ENCODE measurements at places on chromosomes 7 and 10.
A peak's percentile ranks its signal among the peaks of the same experiment; 100 is the strongest.

DNA sequence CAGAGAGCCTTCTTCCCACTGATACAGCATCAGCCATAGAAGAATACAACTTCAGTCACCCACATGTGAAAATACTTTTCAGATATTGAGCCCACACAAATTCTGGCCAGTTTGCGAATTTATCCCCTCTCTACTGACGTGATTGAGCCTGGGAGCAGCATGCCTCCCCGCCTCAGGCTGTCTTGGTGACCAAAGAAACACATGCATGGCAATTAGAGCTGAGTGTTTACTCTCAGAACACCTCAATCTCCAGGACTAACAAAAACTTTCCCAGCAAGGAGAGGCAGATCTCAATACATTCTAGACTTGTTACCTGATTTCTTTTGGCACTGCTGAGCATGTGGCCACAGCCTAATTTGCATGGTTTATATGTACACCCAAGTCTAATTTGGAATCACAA, 122.5 kb downstream of the TMEM26 start:
- DNase-seq, result no peak

DNA sequence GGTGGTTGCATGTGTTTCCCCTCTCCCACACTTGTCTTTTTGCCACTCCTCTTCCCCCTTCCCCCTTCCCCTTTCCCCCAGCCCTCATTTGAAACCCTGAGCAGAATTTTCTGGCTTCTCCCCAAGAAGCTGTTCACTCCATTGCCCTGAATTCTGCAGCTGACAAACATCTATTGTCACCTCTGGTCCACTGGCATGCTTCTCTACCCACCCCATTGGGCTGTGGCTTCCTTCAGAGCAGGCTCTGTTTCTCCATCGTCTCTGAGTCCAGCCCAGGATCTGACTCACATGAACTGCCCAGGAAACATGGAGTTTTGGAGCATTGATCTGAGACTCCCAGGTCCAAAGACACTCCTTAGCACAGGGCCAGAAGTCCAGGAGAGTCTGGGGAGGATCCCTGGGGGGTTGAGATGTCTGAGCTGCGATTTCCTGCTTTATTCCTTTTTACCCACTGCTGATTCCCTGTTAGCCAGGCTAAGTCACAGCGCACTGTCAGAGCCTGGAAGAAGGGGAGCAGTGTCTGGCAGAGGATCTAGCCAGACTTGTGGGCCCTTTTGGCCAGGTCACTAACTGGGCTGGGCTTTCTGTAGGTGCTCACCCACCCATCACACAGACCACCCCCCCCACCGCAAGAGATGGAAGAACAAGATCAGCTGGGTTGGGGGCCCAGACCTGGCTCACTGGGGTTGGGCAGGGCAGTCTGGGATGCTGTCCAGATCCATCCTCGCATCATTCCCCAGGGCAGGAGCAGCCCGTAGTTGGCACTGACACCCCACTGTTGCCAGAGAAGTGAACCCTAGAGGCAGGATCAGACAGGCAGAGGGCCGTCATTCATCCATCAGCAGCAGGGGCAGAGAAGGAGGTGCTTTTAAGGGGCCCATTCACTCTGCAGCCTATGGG, 3.5 kb downstream of the CHAT start:
- DNase-seq, result no peak

- DNase-seq, result peak; percentile 23
Observed at GRCh38 chr7:116407165-116407564, 92.4 kb upstream of the CAV2 start.

GRCh38 chr10:30529373-30529998, 95.5 kb downstream of the MAP3K8 start:
- no peak for DNase-seq

GRCh38 chr10:101494650-101495049, 93.4 kb downstream of the POLL start:
- DNase-seq, result no peak

DNA sequence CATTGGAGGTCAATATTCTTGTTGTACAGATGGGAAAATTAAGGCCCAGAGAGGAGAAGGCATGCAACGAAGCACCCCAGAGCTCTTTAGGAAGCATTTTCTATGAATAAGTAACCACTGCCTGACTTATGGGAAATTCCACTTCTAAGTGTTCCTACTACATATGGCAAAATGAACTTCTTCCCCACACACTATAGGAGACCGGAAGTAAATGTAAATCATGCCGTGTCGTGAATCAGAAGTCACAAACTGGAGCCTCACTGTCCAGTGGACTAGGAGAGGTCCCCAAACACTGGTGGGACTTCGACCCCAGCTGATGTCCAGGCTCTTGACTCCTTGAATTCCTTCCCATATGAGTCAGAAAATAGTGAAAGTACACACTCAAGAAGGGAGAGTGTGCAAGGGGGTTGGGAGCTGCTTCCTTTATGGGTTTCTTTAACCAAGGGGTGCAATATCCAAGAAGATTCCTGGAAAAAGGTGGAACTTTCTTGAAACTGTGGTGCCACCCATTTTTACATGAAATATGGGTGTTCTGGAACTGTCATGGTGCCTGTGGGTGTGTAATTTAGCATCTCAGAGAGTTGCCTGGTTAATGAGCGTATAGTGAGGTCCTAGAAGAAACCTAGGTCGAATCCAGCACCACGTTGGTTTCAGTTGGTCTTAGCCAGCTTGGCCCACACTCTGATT, 6.7 kb downstream of the RASSF4 start:
- DNase-seq, result no peak

DNA sequence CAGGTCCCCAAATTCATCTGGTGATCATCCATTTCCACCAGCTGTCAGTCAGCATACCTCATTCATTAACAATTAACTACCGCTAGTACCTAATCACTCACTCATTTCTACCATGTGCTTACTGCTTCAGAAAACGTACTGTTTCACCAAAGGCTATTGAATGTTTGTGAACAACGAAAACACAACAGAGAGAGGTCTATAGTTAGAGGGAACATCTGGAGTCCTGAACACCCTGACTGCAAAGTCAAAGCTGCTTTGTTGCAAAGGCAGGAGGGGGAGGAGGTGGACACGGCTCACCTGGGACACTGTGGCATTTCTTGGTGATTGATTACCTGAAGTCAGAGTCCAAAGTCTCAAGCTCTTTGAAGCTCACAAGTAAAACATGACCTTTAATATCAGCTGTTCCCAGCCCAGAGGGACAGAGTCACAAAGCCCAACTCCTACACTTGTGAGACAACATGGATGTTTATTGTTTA, 342.3 kb upstream of the ADARB2 start:
- no peak for DNase-seq

GRCh38 chr7:107854989-107855388, 36.0 kb upstream of the DLD start:
- peak; percentile 13 for DNase-seq

DNA sequence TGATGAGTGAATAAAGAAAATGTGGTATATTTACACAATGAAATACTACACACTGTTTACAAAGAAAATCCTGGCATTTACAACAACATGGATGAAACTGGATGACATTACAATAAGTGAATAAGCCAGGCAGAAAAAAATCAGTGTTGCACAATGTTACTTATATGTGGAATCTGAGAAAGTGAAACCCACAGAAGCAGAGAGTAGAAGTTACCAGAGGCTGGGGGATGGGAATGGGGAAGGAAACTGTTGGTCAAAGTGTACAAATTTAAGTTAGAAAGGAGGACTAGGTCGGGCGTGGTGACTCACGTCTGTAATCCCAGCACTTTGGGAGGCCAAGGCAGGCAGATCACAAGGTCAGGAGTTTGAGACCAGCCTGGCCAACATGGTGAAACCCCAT, 538.5 kb upstream of the MKI67 start:
- no peak for DNase-seq

GRCh38 chr10:15370212-15370855, 755 bp downstream of the FAM171A1 start:
- peak; percentile 16 for DNase-seq

DNA sequence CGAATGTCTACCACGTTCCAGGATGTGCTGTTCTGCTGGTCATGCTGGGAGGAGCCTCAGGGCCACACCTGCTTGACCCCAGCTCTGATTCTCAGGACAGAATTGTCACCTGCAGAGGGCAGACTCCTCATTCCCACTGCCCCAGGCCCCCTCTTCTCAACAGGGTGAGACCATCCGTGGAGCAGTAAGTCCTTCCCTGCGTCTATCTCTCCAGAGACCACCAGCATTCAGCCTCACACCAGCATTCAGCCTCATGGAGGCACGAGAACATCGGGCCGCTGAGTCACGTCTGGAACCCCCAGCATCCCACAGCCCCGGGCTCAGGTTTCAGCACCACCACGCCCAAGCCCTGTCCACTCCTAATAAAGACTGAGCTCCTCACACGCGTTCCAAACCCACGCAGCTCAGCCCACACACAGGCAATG, 273.4 kb downstream of the DIP2C start:
- DNase-seq, result no peak

DNA sequence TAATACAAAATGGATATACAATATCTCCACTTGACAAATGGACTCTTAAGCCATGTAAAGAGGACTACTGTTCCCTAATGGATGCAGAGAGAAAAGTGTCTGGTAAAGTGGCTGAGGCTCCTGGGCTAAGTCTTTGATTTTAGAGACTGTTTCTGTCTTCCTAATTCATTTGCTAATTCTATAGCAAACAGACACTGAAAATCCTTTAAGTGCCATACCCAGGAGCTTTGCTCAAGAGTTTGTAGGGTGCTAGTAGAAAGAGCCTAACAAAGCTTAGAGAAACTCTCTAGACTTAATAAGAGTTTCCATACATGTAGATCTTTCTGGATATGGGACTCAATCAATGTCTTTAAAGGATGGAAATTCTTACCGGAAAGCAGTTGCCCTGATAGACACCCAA, 16.7 kb downstream of the CEP55 start:
- no peak for DNase-seq

DNA sequence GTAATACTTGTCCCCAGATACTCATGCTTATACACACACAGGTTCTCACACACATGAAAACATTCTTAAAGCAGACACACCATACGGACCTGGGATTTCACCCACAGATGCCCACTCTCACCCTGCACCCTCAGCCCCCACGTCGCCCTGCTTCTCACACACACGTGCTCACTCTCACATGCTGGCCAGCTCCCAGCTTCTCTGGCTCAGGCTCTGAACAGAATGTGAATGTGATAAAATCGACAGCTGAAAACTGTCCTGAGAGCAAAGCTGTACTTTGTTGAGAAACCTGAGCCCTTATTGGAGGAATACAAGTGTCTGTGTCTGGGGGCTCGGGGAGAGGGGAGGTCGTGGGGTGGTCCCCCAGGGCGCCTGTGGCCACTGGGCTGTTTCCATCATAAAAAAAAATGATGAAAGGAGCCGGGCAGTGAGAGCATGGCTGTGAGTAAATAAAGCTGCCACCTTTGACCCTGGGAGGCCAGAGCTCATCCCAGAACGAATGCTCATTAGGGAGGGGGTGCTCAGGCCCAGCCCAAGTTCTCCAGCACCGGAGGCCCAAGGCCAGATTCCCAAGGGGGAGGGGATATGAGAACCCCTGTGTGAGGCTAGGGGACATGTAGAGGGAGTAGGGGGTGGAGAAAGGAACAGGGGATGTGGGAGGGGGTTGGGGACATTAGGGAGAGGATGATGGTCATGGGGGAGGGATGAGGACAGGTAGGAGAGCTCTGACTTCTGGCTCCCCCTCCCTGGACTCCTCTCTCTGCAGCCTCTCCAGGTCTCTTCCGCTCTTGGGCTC, 18.1 kb upstream of the TLX1 start:
- no peak for DNase-seq

DNA sequence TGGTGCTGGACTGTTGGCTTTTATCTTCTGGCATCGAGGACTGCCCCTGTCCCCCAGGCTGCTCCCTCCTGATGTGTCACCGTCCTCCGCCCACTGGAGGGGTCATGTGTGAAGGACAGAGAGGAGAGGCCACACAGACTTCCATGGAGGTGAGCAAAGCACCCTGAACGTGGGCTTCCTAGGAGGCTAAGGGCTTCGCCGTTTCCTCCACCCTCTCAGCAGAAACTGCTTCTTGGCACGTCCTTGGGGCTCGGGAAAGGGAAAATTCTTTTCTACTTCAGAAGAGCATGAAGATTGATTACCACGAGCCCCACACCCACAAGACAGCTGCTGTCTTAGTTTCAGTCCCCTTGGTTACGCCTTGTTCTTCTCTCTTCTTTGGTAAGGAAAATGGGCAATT, 218.2 kb downstream of the CCDC3 start:
- DNase-seq, result no peak

DNA sequence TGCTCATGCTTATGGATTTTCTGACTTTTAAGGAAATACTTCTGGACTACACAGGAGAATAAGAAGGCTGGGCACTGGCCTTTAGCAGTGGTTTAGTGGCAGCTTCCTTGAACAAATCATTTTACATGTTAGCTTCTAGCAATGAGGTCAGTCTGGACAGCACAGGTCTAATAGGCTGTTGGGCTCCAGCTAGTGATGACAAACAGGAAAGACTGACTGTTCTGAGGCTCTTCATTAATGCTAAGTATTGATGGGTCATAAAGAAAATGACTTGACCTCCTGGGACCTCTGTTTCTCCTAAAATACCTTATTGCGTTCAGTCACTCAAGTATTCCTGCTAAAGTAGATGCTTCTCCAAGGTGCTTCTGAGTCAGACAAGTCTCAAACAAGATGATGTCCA, 4.9 kb upstream of the RHOBTB1 start:
- DNase-seq, result peak; percentile 8

- DNase-seq, result peak; percentile 96
Observed at GRCh38 chr10:99732033-99732842, at the start of the genes COX15 and CUTC. Gene COX15, minus strand, starts transcription at chr10:99732127. Its CDS starts 78 bp downstream, at chr10:99732049. Gene CUTC, plus strand, starts transcription at chr10:99732234. Its CDS starts 115 bp downstream, at chr10:99732349.

GRCh38 chr10:24814568-24815313, 91.1 kb upstream of the ARHGAP21 start:
- peak; percentile 62 for DNase-seq

DNA sequence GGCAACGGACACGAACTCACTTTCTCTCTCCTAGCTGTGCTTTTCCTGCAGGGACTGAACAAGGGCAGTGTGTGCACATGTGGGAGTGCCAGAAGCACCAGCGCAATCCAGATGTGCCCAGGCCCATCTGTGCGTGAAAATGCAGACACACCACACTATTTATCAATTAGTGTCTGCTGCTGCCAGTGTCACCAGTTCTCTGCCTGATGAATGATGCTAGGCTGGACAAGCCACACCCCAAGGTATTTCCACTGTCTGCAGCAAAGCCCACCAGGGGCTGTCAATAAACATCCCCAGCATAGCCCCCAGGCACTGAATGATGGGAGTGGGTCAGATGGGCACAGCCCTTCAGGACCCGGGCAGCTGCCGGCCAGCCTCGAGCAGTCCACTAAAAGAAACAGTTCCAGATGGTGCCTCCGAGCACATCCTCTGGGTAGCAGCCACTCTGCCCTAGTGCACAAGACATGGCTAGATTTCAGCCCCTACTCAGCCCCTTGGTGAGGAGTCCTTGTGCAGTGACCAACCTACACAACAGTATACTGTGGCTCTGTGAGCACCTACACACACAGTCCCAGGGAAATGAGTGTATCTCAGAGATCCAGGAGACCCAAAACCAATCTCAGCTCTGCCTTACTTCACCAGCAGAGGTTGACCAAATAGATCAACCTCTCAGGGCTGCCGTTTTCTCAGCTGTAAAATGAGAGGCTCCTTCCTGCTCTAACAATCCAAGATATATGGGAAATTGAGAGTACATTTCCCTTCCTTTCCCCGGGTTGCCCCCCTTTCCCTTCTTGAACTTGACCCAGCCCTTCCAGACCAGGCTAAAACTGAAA, 314.7 kb downstream of the PLXNA4 start:
- no peak for DNase-seq

- DNase-seq, result no peak
Observed at GRCh38 chr10:81013771-81014170, 476.1 kb downstream of the SH2D4B start.

GRCh38 chr7:137875746-137876145, 29.0 kb upstream of the DGKI start:
- DNase-seq, result no peak
